ENCODE measurements at places on chromosomes 4 and X. TPM values are rescaled to one million over a fixed set of nuclear protein-coding genes. Genes with fewer than 3 reads are reported as not detected.

Gene CFAP99
- total RNA-seq = 0.06 TPM

Gene OPN1LW
- not detected for total RNA-seq

Gene SSX3
- total RNA-seq = not detected

Gene TMPRSS11B
- not detected for total RNA-seq

Gene JCHAIN
- 0.13 TPM for total RNA-seq

Gene RHOXF2B
- total RNA-seq = not detected

Gene RPS6KA6
- total RNA-seq = 4.5 TPM

Gene CRMP1
- total RNA-seq = 3.9 TPM

Data from A549 treated with GW870086 at 1 μM for 4 hours (cell line).